ENCODE measurements at places on chromosomes 13 and 19.

- DNase-seq: no peak
Observed at GRCh38 chr19:10601999-10602329, 14.9 kb upstream of the AP1M2 start.

DNA sequence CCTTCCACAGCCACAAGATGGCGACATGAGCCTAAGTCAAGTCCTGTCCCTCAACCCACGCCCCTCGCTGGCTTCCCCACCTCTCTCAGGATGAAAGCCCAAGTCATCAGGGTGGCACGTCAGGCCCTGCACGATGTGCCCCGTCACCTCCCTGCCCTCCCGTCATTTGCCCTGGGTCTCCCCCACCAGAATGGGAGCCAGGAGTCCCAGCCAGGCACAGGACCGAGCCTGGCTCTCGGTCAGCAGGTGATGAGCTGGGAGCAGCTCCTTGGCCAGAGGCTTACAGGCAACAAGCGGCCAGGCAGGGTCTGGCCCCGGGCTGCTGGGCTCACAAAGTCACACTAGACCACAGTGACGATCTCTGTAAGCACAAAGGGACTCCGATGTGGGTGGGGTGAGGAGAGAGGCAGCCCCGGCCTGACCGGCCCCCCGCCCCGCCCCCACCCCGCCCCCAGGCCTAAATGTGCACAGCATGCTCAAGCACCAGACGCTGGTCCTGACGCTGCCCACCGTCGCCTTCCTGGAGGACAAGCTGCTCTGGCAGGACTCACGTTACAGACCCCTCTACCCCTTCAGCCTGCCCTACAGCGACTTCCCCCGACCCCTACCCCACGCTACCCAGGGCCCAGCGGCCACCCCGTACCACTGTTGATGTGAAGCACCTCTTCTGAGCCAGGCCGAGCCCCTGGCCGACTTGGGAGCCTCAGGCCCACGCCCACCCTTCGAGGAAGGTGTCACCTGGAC lies 7.3 kb downstream of the MRPL4 start:
- DNase-seq: peak; percentile 83

- DNase-seq: no peak
Observed at GRCh38 chr13:30593001-30593400, 24.7 kb upstream of the USPL1 start.

GRCh38 chr19:56699552-56699951 lies 28.0 kb upstream of the ZNF835 start:
- DNase-seq: no peak

- peak; percentile 50 for DNase-seq
Observed at GRCh38 chr13:108155185-108156106, 59.9 kb downstream of the LIG4 start.

DNA sequence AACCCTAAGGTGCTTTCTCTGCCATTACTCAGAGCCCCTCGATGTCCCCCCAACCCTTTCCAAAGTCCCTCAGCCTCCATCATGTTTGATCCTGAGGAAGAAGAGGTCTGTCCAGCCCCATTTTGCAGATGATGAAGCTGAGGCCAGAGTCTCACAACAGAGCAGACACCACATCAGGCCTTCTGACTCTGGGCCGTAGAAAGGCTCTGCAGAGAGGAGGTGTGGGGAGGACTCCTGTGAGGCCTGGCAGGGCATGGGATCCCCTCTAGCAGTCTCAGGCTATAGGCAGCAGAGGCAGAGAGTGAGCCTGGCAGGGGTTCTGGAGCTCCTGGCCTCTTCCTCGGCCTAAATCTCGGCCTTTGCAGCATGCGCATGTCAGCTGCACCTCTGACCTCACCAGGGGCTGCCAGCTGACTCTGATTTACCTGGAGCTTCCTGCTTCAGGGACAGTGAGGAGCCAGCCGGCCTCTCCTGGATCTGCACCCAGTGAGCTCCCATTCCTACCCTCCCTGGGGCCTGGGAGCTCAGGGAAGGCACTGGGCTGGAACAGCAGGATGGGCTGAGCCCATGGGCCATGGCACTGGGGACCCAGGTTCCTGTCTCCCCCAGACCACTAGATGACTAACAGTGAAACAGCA lies 41.7 kb upstream of the VSTM2B start:
- DNase-seq: no peak

DNA sequence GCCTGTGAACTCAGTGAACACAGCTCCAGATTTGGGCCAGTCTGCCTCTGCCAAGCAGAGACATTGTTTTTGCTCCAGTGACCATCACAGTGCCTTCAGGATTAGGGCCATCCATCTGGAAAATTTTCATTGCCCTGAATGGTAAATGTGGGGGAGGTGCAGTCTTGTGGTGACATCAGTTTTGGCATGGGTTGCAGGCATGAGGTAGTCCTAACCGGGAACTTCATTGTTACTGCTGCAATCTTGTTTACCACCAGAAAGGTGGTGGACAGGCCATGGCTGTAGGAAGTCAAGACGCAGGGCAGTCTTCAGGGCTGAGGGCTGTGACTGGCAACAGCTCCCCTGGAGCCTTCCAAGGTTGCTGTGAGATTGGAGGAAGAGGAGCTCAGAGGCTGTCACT lies 55.2 kb downstream of the SPATA13 start:
- no peak for DNase-seq

GRCh38 chr19:48925240-48925843 lies 8.2 kb upstream of the DHDH start:
- DNase-seq: no peak

DNA sequence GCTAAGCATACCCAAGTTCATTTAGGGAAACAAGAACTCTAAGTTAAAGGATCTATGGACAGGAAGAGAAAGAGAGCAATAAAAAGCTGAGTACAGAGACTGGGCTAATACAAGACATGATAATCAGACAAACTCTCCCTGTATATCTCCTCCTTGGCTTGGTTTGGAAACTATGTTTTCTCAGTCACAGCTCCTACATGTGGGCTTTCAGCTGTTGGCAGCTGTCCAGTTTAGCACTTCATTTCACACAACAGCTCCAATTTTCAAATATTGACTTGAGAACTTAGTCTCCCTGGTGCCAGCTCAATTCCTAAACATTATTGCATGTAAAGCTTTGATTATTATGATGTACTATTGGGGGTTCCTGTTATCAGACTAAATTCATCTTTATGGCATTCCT lies 222.8 kb upstream of the OBI1 start:
- no peak for DNase-seq

DNA sequence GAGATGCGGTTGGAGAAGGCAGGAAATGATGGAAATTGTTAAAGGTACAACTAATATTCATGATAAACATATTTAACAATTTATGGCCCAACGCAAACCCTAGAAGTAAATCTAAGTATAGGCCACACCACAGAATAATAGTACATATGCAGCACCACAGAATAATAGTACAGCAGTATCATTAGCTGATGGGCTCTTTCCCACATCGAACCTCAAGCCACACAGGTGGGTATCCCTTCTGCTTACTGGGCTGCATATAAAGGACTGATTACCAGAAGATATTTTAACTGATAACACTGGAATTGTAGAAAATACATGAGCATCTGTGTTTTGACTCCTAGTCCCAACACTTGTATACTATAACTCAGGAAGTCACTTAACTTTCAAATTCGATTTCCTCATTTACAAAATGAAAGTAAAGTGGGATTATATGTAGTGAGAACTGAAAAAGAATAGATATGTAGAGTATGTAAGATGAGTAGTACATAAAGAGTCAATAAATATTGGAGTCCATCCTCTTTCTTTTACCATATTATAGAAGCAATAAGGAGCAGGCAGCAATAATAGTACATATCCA lies 91.5 kb downstream of the TSC22D1 start:
- no peak for DNase-seq

GRCh38 chr19:42226886-42227285 lies 6.8 kb downstream of the ZNF526 start:
- DNase-seq: no peak

GRCh38 chr13:94317063-94317491 lies 162.4 kb downstream of the DCT start:
- no peak for DNase-seq

DNA sequence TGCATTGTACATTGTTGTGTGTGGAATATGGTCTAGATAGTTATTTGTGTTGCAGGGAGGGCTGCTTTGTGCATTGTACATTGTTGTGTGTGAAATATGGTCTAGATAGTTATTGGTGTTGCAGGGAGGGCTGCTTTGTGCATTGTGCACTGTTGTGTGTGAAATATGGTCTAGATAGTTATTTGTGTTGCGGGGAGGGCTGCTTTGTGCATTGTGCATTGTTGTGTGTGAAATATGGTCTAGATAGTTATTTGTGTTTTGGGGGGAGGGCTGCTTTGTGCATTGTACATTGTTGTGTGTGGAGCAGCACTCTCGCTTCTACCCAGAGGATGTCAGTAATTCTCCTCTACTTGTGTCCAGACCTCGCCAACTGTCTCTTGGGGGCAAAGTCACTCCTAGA lies 36.3 kb upstream of the ZNF835 start:
- DNase-seq: no peak

DNA sequence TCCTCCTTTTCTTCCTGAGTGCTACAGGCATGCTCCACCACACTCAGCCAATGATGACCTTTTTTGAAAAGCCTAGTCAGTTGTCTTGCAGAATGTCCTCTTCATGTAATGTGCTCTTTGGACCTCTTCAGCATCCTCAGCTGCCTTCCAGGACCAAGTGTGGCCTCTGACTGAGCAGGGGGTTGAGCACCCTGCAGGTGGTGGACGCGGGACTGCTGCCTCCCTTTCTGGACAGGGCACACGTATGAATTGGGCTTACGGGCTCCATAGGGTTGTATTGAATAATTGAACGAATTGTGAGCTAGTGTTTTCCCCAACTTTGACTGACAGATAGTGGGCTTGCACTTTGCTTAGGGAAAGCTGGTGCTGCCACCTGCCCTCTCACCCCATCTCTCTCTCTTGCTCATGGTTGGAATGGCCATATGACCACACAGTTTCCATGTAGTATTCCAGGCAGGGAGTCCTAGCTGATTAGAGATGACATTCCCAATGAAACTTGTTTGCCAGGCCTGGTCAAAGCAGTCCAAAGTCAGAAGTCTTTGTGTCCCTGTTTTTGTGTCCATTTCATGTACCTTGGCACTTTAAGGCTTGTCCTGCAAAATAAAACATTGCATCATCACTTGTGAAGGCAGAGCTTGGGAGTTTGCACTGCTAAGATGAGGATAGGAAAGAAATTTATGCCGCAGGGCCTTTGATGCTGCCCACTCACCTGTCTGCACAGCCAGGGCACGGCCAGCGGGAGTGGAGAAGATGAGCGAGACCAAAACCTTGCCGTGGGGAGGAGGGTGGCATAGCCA lies 76.3 kb upstream of the NPAS1 start:
- DNase-seq: no peak

GRCh38 chr13:27352698-27353097 lies 71.7 kb upstream of the GTF3A start:
- no peak for DNase-seq

GRCh38 chr13:94630858-94631257 lies 29.2 kb downstream of the GPR180 start:
- no peak for DNase-seq

- no peak for DNase-seq
Observed at GRCh38 chr13:20313896-20314295, 81.8 kb upstream of the GJB6 start.

- DNase-seq: no peak
Observed at GRCh38 chr13:24276861-24277260, 32.5 kb upstream of the C1QTNF9 start.

DNA sequence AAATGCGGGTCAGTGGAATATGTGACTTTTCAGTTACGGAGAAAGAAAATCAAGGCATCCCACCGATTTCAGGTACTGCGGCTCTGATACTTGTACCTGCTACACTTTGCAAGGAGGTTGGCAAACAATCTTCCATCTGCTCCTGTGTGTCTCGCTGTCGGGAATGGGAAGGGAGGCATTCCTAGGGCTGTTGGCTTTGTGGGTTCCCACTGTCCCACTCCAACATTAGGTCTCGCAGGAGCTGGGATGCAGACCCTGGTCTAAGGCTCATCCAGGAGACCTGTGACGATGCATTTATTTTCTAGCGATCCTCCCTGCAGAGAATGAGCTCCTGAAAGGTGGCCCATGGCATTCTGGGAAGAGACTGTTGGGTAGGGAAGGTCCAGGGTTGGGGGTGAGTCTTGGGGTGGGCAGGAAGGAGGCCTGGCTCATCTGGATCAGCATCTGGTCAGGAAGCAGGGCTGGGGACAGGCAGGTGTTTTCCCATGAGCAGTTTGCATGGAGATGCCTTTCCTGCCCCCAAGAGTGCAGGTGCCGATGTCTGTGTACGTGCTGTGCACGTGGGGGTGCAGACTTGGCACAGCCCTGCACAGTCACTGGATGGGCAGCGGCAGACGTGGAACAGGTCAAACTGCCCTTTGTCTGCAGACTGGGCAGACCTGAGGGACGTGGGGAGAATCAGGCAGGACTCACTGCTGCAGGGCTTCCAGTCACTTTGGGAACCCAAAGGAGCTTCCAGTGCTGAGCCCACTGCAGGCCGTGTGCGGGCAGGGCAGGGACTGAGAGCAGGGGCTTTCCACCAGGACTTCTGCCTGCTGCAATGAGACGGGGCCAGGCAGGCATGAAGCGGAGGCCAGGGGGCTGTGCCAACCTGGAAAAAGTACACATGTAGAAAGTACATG lies 152.4 kb downstream of the TEX29 start:
- DNase-seq: no peak

DNA sequence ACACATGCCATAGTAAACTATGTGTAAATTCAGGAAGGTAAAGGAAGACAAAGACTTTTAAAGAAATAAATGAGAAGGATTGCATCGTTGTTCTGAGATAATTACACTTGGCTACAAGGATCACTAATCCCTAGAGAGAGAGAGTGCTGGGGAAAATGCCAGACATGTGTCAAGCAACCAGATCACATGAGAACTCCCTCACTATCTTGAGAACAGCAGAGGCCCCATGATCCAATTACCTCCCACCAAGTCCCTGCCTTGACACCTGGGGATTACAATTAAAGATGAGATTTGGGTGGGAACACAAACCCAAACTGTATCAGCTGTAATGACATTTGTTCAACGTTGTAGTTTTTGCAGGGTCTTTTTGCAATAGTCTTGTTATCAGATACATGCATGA lies 1600.9 kb upstream of the MIR17HG start:
- no peak for DNase-seq

- no peak for DNase-seq
Observed at GRCh38 chr19:3133793-3134116, 2.1 kb upstream of the GNA15 start.

- no peak for DNase-seq
Observed at GRCh38 chr19:22882797-22883196, 50.7 kb downstream of the ZNF723 start.

DNA sequence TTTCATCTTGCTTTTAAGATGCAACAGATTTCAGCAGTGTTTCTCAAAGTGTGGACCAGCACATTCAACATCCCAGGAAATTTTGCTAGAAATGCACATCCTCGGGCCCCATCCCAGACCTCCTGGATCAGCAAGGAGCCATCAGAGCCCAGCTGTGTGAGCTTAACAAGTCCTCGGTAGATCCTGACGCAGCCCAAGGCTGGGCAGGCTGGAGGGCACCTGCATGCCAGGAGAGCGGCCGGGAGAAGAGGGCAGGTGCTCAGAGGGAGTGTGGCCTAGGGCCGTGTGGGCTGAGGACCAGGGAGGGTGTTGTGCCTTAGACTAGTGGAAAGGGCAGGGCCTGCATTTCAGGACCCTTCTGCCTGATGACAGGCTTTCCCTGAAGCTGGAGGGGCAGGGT lies 2.2 kb upstream of the MCF2L start:
- no peak for DNase-seq

Measured in T-helper 9 cell (primary cell).